ENCODE measurements at places on chromosomes 1 and 21.

GRCh38 chr1:109892561-109893368, 17.9 kb upstream of the CSF1 start:
- DNase-seq: peak; percentile 49

- peak; percentile 26 for DNase-seq
Observed at GRCh38 chr1:77888781-77889642, 588 bp downstream of the NEXN start.

GRCh38 chr1:18883636-18884418, 18.5 kb downstream of the ALDH4A1 start:
- DNase-seq: peak; percentile 74

GRCh38 chr1:202658769-202659168, 51.5 kb downstream of the SYT2 start:
- no peak for DNase-seq

GRCh38 chr1:114224196-114224907, 70.7 kb upstream of the SYT6 start:
- DNase-seq: no peak

DNA sequence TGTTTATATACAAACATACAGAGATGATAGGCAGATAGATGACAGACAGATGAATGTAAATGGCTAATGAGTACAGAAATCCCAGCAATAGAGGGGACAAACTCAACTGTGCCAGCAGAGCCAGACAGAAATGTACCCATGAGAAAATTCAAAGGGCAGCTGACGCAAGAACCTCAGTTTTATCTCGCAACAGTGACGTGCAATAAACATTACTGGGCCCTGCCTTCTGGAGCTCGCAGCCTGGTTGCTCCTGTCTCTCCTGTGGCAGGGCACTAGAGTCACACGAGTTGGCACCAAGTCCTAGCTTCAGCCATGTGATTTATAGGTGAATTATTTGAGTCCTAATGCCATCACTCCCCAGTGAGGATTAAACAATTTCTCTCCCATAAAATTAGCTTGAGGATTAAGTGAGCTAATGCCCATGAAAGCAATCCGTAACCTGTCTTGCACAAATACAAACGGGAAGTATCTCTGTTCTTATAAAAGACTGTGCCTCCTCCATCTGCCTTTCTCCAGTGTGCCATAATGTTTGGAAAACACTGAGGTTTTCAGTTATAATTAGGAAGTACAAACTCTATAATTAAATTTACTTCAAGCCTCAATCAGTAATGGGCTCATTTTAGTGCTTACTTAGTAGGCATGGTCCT, 50.7 kb downstream of the VAV3 start:
- peak; percentile 55 for DNase-seq

- no peak for DNase-seq
Observed at GRCh38 chr1:152884966-152885624, 7.0 kb downstream of the SMCP start.

DNA sequence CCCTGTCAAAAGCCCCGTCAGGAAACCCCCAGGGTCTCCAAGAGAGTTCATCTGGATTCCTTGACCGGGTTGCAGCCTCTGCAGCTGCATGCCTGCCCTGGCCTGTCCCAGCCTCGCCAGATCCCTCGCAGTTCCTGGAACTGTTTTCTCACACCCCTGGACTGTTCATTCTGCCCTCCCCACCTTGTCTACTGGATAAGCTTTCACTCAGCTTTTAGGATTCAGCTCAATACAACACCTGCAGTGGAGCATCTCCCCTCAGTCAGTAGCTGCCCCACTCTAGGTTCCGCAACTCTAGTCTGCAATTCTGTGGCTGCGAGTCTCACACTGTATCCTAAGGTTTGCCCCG, 67.2 kb downstream of the FAM163A start:
- no peak for DNase-seq

DNA sequence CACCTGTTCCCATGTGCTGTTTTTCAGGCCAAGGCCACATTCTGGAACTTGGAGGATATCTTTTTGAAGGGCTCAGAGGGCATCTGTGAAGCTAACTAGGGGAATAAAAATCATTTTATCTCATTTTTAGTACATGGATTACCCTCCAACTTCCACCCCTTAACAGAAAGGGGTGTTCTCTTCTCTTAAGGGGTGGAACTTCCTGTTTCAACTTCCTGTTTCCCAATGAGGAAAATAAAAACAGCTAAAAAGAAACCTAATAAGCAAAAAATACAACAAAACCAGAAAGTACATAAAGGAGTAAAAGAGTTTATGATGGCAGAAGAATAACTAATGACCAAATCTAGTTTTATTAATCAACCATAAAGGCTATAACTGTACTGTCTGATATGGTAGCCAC, 24.8 kb upstream of the SLC22A15 start:
- DNase-seq: peak; percentile 15

- peak; percentile 75 for DNase-seq
Observed at GRCh38 chr1:167720965-167721616, 691 bp upstream of the MPZL1 start.

DNA sequence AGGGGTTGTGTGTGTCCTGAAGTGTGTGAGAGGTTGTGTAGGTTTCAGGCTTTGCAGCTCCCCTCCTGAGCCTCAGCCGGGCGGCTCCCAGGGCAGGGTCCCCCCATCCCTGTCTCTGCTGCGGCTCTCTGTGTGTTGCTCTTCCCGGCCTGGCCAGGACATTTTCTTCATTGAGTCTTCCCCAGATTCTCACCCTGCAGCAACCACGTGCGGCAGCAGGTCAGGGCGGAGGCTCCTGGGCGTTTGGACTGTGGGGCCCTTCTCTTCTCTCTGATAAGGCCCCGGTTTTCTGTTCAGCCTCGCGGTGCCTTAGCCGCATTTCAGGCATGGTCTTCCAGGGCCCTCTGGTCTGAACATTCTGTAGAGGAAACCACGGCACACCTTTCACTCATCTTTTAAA, 1.8 kb upstream of the TCP10L start:
- no peak for DNase-seq

DNA sequence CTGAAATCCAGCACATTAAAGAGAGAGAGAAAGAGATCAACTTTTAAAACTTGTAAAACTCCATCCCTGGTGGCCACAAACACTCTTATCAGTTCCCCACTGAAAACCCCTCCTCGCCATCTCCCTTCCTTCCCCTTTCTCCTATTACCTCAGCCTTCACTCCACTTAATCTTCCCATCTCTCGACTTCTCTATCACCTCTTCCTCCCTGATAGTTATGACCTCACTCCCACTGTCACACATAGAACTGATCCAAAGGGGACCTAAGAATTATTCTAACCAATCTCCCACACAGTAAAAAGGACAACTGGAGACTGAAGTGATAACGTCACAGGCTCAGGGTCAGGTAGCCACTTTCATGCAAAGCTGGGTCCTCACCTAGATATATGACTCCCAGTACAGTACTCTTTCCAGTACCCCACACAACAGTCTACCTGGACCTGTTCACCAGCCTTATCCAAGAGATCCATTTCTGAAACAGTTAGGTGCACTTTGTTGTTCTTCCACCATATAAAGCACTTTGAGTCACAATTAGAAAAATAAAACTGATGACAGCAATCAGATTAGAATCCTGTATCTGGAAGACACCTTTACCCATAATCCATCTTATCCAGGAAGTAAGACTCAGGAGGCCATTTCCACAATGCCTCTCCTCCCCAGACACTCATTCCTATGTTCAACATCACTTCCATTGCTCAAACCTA, 324.8 kb downstream of the SMYD3 start:
- DNase-seq: peak; percentile 11

- no peak for DNase-seq
Observed at GRCh38 chr1:204130178-204130577, 21.7 kb downstream of the ETNK2 start.

GRCh38 chr1:27668121-27668807, 3.7 kb downstream of the IFI6 start:
- DNase-seq: no peak

GRCh38 chr1:156551066-156551643, 21.2 kb downstream of the IQGAP3 start:
- no peak for DNase-seq

GRCh38 chr1:168079761-168080160, 57.0 kb downstream of the GPR161 start:
- DNase-seq: no peak

GRCh38 chr21:44927587-44928461, 7.1 kb upstream of the ITGB2 start:
- peak; percentile 75 for DNase-seq

DNA sequence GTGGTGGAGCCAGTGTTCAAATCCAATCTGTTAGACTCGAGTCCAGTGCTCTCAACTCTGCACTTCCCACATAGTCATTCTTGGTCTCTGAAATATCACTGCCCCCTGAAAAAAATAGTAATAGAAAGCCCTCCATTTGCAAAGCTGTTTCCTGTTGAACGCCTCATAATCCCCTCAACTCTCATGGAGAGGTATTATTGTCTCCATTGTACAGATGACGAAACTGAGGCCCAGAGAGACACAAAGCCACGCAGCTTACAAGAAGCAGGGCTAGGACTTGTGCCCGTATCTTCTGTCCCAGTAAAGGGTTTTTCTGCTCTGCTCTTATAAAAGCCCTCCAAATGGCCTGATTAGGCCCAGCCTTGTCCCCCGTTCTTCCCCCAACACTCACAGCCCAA, 6.2 kb upstream of the ARHGEF19 start:
- no peak for DNase-seq

DNA sequence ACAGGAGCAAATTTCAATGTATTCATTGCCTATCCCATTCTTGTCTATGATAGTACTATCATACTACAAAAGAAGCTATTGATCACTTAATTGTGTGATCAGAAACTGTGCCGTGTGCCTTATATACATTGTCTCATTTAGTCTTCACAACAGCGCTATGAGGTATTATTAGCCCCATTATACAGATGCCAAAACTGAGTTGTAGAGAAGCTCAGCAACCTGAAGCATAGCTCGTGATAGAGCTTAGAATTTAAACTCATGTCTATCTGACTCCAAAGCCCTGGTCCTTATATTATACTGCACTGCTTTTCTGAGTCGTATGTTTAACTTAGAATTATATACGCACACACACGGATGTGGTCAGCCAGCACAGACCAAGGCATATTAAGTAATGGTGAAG, 315.1 kb downstream of the NFIA start:
- DNase-seq: no peak

DNA sequence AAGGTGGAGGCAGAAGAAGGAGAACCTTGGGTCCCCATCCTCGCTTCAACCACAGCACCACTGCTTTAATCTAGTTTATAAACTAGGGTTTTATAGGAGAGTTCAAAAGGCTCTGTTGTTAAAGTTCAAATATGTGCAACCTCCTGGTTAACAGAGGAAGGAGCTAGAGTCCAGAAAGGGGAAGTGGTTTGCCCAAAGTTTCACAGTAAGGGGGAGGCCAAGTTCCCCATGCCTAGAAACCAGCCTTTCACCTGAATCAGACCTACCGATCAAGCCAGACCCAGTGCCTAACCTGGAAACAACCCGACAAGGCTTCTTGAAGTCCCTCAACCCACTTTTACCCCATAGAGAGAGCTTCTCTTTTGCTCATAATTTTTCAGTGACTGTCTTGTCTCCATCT, 106.5 kb downstream of the PLPP3 start:
- DNase-seq: peak; percentile 72

GRCh38 chr1:65698590-65698989, 94.1 kb upstream of the PDE4B start:
- DNase-seq: no peak

- DNase-seq: no peak
Observed at GRCh38 chr1:201989354-201990128, 7.1 kb downstream of the RNPEP start.

GRCh38 chr1:45007311-45007710, 3.8 kb downstream of the HECTD3 start:
- DNase-seq: no peak

- peak; percentile 31 for DNase-seq
Observed at GRCh38 chr1:185309566-185309965, 7.5 kb downstream of the IVNS1ABP start.

DNA sequence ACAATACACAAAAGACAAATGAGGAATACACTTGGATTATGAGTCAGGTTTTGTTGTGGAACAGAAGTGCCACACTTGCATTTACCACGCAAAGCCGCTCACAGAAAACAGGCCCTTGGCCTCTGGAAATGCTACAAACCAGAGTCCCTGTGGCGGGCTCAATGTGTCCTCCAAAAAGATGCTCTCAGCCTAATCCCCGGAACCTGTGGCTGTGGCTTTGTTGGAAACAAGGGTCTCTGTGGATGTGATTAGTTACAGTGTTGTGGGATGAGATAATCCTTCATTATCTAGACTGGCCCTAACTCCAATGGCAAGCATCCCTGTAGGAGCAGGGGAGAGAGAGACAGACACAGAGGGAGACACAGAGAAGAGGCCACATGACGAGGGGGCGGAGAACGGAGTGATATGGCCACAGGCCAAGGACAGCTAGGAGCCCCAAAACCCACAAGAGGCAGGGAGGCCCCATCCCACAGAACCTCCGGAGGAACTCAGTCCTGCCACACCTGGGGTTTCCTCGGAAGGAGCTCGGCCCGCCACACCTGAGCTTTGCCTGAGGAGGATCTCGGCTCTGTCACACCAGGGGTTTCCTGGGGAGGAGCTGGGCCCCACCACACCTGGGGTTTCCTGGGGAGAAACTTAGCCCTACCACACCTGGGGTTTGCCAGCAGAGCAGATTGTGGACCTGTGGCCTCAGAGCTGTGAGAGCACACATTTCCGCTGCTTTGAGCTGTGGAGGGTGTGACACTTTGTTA, 55.4 kb downstream of the NPHP4 start:
- no peak for DNase-seq

DNA sequence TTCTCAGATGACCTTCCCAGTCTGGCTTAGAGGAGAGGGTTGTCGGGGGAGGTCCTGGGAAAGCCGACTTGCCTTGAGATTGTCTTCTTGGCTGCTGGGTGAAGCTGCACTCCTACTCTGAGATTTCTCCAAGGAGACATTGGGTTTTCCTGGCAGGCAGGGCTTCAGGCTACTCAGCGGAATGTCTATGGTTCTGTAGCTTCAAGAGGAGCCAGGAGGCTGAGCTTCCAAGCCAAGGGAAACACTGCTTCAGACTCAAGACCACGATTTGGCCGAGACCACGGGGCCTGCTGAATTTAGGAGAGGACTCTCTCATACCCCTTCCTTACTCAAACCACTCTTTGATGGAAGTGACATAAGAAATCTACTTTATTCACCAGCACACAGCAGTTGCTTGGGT, 67.8 kb downstream of the NTMT2 start:
- no peak for DNase-seq

DNA sequence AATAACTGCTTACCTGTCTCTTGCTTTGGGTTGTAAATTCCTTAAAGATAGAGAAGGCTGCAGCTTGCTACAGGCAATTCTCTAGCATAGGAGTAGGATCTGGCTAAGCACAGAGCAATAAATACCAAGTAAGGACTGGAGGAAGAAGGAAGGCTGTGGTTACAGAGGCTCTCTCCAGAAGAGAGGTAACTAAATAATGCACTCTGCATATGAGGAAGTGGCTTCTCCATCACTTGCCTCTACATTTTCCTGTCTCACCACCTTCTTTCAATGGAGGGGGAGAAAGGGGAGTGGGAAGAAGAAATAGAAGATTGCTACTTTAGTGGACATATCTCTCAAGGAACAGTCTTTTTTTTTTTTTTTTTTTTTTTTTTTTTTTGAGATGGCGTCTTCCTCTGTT, 60.9 kb upstream of the LAX1 start:
- no peak for DNase-seq

- DNase-seq: no peak
Observed at GRCh38 chr1:23807453-23807852, 6.9 kb upstream of the GALE start.

- DNase-seq: no peak
Observed at GRCh38 chr1:219299420-219299819, 125.7 kb downstream of the LYPLAL1 start.
